ENCODE measurements at places on chromosomes 16 and 17. TPM values are rescaled to one million over a fixed set of nuclear protein-coding genes. Genes with fewer than 3 reads are reported as not detected.

PRDM7 gene
- not detected for total RNA-seq

NMT1 gene
- total RNA-seq, result 44.6 TPM

ACBD4 gene
- 9.0 TPM for total RNA-seq

CCL14 gene
- total RNA-seq, result 13.0 TPM

DNA sequence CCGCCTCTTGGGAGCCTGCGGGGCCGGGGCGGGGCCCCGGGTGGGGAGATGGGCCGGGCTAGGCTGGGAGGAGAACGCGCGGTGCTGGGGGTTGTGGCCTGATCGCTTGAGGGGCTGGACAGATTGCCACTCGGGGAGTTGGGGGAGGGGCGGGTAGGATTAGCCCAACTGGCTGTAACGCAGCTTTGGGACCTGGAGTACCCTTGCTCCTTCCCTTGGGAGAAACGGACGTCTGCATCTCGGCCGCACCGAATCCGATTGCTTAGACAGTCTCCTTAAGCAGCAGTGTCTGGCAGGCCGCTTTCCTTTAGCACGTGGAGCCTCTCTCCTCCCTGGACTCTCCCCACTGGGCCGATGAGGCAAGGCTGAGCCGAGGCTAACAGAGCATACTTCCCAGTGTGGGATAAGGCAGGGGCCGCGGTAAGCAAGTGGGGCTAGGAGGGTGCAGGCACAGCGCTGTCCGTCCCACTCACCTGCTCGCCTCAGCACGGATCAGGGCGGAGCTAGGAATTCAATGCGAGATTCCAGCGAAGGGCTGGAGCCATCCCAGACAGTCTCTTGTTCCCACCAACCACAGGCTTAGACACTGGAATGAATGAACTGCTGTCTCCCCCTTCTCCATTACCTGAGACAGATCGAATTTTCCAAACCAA, 540 bp upstream of the ACLY start:
- no peak for DNase-seq

DNA sequence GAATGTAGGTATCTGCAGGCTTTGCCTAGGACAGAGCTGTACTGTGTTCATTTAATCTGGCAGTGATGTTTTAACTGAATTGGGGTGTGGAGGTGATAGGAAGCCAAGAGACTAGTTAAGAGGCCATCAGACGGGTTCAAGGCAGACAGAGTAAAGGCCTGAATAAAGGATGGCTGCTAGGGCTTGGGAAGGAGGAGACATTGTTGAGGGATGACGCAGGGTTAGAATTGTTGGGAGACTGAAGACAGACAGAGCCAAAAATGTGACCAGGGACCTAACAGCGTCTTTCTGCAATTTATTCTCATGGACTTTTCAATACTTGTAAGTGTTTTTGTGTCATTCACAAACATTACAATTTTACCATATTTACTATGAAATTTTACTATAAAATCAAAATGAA, 48.6 kb upstream of the MYH10 start:
- DNase-seq, result no peak

DNA sequence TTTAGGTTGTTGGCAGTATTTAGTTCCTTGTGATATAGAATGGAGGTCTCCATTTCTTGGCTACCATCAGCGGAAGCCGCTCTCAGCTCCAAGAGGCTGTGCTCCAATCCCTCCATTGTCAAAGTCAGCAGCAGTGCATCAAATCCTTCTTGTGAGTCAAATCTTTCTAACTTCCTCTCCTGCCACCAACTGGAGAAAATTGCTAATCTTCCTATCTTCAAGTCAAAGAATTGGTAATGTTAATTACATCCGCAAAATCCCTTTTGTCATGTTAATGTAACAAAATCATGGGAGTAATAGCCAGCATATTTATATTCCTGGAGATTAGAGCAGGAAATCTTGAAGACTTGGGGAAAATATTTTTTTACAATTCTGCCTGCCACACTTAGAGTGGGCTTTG, 436.4 kb upstream of the DYNLRB2 start:
- DNase-seq, result no peak

DNA sequence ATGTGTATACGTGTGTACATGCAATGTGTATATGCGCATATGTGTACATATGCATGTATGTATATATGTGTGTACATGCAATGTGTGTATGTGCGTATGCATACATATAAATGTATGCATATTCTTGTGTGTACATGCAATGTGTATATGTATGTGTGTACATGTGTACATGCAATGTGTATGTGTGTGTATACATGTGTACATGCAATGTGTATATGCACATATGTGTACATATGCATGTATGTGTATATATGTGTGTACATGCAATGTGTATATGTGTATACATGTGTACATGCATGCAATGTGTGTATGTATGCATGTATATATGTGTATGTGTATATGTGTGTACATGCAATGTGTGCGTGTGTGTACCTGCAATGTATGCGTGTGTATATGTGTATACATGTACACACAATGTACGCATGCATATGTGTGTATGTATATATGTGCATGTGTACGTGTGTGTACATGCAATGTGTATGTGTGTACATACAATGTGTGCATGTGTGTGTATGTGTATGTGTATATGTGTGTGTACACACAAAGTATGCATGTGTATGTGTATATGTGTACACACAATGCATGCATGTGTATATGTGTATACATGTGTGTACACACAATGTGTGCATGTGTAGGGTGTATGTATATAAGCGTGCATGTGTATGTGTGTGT, 167.7 kb downstream of the SHISA9 start:
- DNase-seq, result no peak

Measured in right atrium auricular region (tissue), 2 donors.